ENCODE measurements at places on chromosomes 1 and 21.

- DNase-seq = no peak
These were observed 50.3 kb upstream of the MPC2 start for GRCh38 chr1:167987174-167987573.

GRCh38 chr1:156081917-156082308 lies 352 bp downstream of the MEX3A start:
- no peak for DNase-seq

DNA sequence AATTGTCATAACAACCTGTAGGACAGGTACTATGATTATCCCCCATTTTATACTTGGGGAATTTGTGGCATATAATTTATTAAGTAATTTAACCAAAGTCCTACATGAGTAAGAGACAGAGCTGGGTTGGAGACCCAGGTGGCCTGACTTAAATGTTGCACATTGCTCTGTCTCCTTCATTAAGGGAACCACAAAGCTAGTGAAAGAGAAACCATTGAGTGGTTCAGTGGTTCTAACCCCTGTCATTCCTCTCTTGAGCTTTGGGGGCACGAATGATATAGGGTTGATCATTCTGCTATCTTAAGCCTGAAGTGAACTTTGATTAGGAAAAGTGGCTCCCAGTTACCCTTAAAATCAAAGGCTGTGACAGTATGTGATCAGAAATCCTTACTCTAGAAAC lies 5.3 kb upstream of the MAP3K7CL start:
- no peak for DNase-seq

- peak; percentile 48 for DNase-seq
These were observed 239.8 kb downstream of the TRABD2B start for GRCh38 chr1:47757226-47757975.

GRCh38 chr1:97337250-97338030 lies 583.4 kb downstream of the DPYD start:
- DNase-seq = no peak

DNA sequence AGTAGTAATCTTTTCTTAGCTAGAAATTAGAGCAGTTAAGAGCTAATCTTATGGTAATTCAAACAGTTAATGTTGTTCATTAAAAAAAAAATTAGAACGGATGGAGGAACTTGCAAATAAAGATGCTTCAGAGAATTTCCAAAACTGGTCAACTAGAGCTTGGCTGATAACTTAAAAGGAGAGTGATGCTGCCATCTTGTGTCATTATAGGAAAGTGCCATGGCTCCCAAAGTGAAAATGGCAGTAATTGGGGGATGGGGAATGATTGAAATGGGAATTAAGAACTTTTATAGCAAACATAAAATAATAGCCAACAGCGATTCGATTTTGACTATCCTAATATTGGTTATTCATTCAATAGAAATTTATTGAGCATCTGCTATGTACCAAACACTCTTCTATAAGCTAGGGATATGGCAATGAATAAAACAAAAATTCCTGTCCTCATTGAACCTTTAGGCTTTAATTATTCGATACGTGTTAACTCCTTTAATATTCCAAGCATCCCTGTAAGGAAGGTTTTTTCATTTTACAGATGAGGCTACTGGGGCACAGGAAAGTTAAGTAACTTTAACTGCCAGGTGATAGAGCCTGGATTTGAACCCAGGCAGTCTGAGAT lies 5.7 kb upstream of the PLPP3 start:
- no peak for DNase-seq

DNA sequence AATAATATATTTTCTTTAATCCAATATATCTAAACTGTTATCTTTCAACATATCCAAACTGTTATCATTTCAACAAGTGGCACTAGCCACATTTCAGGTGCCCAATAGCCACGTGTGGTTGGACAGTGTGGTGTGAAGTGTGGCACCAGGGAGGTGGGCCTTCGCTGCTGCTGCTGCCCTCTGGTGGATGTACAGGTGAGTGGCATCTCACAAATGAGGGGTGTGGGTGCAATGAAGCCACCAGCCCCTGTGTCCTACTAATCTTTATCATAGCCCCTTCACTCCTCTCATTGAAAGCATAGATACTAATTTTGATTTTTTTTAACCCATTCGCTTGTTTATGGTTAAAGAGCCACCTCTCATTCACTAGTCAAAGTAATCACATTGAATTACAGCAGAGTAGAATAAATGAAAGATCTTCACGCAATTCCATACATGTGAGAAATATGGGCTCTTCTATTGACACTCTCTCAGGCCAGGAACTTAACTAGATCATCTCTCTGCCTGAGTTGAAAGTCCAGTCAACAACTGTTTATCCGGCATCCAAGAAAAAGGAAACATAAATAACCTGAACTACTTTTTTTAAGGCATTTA lies 499.2 kb downstream of the OMA1 start:
- no peak for DNase-seq

- no peak for DNase-seq
These were observed 38.3 kb upstream of the MYOCOS start for GRCh38 chr1:171583591-171584201.
